Left renal cortex interstitium (tissue), 4 donors: ENCODE measurements at places on chromosomes 2 and 18. TPM values are rescaled to one million over a fixed set of nuclear protein-coding genes. Genes with fewer than 3 reads are reported as not detected.

DNA sequence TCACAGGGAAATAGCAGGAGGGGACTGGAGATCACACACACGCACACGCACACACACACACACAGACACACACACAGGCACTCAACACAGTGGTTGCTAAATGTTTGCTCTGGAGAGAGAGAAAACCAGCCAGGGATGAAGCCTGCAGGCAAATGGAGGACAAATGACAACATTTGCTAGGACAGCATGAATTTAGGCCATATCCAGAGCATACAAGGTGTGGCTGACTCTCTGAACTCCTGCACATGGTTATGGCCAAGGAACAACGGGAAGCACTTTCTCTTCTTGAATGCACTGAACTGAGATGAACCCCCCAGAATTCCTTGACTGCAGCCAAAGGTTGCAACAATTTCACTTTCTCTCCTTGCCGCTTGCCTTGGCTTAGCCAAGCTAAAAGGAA, 230.0 kb upstream of the RASGRP3 start:
- DNase-seq = no peak

The ABCB11 gene
- 0.27 TPM for polyA plus RNA-seq

The ERMN gene
- polyA plus RNA-seq = not detected

DNA sequence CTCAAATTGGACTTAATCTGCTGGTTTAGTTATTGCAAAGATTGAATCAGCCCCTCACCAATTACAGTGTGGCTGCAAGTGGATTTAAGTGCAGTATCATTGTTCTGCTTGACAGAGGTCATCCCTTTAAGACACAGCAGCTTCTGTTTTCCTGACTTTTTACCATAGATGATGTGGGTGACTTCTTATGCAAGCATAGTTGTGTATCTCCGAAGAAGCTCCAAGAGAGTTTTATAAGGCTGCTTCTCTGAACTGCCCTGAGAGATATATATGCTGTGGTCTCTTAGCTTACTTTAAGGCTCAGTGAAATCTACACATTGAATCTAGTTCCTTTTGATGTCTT, 3.5 kb downstream of the TRIB2 start:
- no peak for DNase-seq

GRCh38 chr2:160931531-160931930, 228.7 kb upstream of the TANK start:
- no peak for DNase-seq

GRCh38 chr18:75054611-75055010, 154.3 kb downstream of the PTGR3 start:
- DNase-seq = no peak

The IL18RAP gene
- 0.24 TPM for polyA plus RNA-seq

The SERPINB5 gene
- not detected for polyA plus RNA-seq

- DNase-seq = no peak
These were observed 52.6 kb downstream of the COL6A3 start for GRCh38 chr2:237361194-237362004.

GRCh38 chr2:63767307-63767706, 74.4 kb upstream of the UGP2 start:
- DNase-seq = no peak

The COL4A4 gene
- polyA plus RNA-seq = 48.3 TPM

DNA sequence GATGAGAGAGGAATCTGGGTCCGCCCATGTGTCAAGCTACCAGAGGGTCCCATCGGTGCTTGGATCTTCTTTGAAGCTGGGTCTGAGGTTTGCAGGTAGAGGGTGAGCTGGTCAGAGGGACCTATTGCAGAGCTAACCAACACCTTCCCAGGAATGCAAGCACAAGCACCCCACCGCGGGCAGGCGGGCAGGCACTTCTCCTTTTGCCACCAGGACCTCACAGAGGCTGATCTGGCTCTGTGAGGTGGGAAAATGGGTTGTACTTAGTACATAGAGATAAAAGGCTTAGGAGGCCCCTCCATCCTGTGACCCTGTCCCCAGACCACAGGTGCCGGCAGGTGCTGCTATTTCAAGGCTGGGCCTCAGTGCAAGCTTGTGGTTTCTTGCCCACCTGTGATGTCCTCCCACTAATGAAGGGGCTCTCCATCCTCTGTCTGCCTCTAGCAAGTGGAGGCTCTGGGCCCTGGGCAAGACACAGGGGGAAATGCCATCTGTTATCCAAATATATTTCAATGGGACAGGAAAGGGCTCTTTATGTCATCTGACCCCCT, 31.4 kb upstream of the IL37 start:
- no peak for DNase-seq

The TGIF1 gene
- 83.5 TPM for polyA plus RNA-seq

GRCh38 chr2:162155093-162155492, 3.0 kb upstream of the GCG start:
- DNase-seq = no peak

- no peak for DNase-seq
These were observed 95.5 kb downstream of the THNSL2 start for GRCh38 chr2:88265352-88266303.

The PROC gene
- polyA plus RNA-seq = 4.9 TPM

DNA sequence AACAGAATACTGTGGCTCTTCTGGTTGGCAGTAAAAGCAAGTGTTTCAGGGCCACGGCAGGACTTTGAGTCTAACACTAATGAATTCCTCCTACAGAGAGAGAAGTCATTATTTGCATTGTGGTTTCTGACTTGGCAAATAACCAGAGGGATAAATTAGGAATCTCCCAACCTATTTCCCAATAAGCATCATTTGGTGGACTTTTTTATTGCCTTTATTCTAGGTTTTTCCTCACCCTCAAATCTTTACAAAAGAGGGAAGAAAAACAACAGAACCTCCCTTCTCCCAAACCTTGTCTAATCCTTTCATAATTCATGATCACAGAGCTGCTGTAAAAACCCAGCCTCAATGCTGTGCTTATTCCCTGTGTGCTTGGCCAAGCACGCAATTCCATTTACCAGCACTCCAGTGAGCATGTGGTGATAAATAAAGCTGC, 179.7 kb downstream of the AGPS start:
- DNase-seq = no peak

The TBR1 gene
- not detected for polyA plus RNA-seq

GRCh38 chr2:24457696-24458386, 33.2 kb upstream of the NCOA1 start:
- DNase-seq = no peak

GRCh38 chr2:221791844-221792243, 219.7 kb upstream of the EPHA4 start:
- DNase-seq = no peak

The SLC8A1 gene
- 65.2 TPM for polyA plus RNA-seq

DNA sequence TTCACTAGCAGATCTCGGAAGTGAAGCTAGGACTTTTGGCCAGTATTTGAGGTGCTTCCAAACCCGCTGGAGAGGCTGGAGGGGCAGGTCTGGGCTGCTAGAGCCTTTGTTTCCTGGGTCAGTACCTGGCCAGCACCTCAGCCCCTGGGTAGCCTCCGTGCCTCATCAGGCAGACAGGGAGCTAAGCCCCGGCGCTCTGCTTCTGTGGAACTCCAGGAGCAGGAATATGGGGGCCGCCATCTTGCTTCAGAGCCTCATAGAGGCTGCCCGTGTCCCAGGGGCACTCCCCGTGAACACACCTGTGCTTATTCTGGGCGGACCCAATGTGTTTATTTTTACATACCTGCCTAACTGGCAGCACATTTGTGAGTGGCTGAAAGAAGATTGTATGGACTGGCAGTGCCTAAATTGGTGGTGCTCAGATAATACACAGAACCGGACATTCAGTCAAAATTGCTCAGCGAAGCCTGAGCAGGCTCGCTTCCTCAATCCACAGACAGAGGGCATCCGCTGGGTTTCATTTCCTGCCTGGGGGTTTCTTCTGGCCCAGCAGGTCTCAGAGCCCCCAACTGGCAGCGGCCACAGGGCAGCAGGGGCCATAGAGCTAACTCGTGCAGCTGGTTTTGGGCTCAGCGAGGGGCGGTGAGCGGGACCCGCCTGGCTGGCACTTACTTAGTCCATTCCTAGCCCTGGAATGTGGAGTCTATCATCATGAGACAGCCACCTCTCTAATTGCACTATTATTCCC, 176.8 kb upstream of the ALKAL2 start:
- DNase-seq = no peak

DNA sequence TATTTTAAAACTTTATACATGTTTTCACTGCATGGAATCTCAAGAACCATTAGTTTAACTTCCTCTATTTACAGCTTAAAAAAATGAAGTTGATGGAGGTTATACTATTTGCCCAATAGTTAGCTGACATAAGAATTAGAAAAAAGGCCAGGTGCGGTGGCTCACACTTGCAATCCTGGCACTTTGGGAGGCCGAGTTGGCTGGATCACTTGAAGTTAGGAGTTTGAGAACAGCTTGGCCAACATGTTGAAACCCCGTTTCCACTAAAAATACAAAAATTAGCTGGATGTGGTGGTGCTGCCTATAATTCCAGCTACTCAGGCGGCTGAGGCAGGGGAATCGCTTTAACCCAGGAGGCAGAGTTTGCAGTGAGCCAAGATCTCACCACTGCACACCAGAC, 125.1 kb upstream of the CDH19 start:
- no peak for DNase-seq

GRCh38 chr2:56449449-56449860, 265.7 kb downstream of the CCDC85A start:
- peak; percentile 27 for DNase-seq

DNA sequence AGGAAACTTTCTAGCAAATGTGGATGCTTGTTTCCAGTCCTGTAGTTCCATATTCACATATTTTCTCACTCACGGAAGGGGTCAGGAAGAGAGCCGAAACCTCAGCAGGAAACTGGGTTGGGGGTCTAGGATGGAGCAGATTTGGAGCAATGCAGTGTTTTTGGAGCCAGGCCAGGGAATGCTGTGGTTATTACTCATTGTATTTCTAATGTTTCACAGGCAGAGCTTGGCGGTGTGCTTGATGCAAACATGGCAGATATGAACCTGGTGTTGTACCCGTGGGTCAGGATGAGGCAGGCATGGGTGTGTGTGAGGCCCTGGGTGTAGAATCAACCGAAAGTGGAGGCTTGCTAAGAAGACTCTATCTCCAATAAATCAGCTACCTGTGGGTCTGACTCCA, 34.6 kb upstream of the ACKR3 start:
- DNase-seq = no peak

The GKN1 gene
- not detected for polyA plus RNA-seq

The UXS1 gene
- 87.9 TPM for polyA plus RNA-seq

DNA sequence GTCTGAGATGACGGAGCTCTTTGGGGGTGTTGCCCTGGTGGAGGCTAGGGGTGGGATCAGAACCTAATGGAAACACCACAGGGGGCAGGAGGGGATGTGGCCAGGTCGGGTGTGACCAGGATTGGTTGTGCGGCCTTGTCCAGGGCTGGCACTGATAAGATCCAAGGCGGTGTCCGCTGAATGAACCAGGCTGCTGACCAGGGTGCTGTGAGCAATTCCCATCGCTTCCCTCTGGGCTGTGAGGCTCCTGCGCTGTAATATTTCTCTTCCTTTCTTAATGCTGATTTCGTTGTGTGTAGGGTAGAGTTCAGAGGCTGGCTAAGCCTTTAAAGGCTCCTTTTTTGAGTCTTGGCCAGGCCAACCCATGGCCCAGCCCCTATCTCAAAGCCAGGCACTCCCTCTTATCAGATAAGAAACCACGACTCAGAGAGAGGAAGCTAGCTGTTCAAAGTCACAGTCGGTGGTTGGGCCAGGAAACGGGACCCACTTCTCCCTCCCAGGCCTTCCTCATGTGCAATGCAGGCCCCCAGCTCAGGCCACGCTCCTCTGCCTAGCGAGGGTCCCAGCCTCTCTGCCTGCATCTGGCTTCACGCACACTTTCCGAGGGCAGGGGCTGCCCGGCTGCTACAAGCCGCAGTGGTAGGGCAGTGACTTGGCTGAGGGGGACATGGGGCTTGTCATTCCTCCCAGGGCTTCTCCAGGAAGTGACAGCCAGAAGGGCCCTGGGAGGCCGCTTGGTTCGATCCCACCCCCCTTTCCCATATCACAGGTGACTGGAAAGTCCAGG, 26.0 kb upstream of the FOSL2 start:
- no peak for DNase-seq
